NCI-H1105 (cell line): ENCODE measurements at places on chromosomes 2 and 18.

DNA sequence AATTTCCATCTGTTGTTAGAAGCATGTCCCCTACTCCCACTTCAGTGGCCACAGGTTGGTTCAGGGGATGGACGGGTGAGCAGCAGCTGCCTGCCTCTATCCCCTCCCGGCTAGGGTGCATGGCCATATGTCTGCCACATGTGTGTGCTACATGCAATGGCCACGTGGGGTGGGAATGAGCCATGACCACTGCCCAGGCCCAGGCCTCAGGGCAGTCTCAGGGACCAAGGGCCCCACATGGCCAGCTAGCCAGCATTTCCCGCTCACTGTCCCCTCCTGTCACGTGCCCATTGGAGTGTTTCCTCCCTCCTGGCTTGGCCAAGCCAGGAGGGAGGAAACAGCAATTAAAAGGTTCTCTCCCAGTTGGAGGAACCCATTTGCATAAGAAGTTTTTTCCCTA lies 117.1 kb downstream of the KCNS3 start:
- no peak for DNase-seq

DNA sequence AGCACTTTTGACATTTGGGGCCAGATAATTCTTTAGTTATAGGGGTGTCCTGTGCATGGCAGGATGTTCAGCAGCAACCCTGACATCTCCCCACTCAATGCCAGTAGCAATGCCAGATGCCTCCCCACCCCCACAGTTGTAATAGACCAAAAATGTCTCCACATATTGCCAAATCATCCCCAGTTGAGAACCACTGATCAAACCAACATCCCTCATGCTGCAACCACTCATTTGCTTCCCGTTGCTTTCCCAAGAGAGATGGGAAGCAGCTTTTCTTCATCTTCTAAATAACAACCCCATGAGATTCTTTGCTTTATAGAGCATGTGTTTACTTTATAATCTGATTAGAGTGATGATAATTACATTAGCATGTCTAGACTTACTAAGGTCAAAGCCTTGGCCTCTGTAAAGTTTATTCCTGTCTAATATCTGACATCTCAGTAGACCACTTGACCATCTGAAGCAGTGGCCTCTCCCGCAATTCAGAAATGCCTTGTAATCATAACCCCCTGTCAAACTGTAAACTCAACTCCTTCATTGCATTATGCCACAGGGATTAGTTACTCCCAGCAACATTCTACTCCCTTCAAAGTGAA lies 28.7 kb upstream of the C1D start:
- no peak for DNase-seq

GRCh38 chr2:219622472-219622871 lies 5.0 kb upstream of the SLC4A3 start:
- no peak for DNase-seq

DNA sequence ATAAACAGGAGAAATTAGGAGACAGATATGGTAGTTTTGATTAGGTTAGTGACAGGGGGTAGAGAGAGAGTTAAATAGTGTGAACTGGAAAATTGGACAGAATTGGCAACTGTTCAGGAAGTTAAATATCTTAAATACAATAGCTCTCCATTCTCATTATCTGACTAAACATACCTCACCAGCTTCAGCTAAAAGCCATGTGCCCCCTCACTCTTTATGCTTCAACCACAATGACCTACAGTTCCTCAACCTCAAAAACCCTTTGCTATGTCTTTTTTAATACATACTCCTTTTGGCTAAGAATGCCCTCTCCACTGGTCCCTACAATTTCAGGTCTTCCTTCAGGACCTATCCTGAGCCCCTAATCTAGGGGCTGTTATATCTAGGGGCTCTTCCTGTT lies 740.2 kb upstream of the ZEB2 start:
- DNase-seq: peak; percentile 2

- DNase-seq: no peak
These were observed 270.4 kb upstream of the TMEFF2 start for GRCh38 chr2:192465141-192465540.

GRCh38 chr2:218340656-218341055 lies 16.0 kb upstream of the CATIP start:
- DNase-seq: no peak

GRCh38 chr18:62454527-62454926 lies 68.3 kb upstream of the ZCCHC2 start:
- DNase-seq: no peak

DNA sequence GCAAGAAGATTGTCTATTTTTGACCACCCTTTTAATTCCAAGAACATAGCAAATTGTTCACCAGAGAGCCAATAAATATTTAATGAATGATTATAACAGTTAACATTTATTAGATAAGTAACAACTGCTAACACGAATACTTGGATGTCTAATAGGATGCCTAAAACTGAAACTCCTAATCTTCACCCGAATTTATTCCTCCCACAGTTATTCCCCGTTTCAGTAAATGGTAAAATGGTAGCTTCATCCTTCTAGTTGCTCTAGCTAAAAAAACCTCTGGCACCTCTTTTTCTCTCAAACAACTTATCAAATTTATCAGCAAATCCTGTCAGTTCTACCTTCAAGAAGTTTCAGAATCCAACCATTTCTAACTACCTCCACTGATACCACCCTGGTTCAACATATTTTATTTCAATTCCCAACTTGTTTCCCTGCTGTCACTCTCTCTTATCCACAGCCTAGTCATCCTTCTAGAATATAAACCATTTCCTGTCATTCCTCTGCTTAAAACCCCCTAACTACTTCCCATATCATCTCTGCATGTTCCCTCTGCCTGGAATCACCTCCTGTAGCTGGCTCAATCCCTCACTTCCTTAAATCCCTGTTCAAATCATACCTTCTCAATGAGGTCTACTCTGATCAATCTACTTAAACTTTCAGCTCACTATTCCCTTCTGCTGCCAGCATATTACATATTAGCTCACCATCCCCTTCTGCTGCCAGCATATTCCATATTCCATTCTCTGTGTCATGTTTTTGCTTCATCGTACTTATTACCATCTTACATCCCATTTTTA lies 93.8 kb downstream of the ROCK2 start:
- no peak for DNase-seq

- DNase-seq: no peak
These were observed 67.4 kb downstream of the PLA2R1 start for GRCh38 chr2:159995038-159995437.

DNA sequence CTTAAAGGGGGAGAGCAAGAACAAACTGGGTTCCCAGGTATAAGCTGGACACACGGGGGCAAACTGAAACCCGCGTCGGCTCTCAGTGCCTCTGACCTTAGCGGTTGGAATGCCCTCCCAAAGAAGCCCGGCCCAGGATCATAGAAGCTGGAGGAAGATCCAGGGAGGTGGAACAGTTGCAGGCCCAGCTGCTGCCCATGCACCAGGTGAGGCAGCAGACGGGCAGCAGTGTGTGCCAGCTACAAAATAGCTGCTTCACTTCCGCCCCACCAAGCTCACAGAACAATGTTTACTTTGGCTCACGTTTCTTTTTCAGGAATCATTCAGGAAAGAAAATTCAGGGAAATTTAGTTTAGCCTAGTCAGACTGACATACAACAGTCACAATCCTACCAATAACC lies 3.9 kb upstream of the ERMN start:
- peak; percentile 71 for DNase-seq

DNA sequence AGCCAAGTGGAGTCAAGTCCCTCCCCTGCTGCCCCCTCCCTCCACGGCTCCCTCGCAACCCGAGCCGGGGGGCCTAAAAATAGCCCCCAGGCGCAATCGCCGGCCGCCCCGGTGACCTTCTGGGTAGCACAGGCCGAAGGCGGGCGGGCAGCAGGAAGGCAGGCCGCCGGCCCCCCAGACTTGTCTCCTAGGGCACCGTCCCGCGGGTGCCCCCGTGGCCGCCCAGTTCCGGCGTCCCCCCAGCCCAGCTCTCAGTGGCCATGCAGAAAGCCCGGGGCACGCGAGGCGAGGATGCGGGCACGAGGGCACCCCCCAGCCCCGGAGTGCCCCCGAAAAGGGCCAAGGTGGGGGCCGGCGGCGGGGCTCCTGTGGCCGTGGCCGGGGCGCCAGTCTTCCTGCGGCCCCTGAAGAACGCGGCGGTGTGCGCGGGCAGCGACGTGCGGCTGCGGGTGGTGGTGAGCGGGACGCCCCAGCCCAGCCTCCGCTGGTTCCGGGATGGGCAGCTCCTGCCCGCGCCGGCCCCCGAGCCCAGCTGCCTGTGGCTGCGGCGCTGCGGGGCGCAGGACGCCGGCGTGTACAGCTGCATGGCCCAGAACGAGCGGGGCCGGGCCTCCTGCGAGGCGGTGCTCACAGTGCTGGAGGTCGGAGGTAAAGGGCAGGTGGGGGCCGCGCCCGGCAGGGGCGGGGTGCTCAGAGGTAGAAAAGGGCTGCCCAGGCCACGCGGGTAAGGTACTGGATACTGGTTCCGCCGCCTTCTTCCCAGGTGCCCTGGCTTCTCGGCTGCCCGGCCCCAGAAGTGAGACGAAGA lies at the start of gene SPEG:
SPEG (plus strand) TSS at position 126 of the 808 bp plus-strand sequence; CDS start at position 261, 135 bp downstream.
- no peak for DNase-seq

- no peak for DNase-seq
These were observed 88.8 kb downstream of the VWA3B start for GRCh38 chr2:98175811-98176210.

GRCh38 chr2:170505631-170506275 lies 209.4 kb upstream of the SP5 start:
- no peak for DNase-seq

GRCh38 chr2:152383702-152384101 lies 48.7 kb downstream of the FMNL2 start:
- DNase-seq: no peak

- DNase-seq: no peak
These were observed 4.0 kb downstream of the REEP1 start for GRCh38 chr2:86333378-86333777.
